Fibroblast of gingiva (primary cell): ENCODE measurements at places on chromosomes 7 and 10.

DNA sequence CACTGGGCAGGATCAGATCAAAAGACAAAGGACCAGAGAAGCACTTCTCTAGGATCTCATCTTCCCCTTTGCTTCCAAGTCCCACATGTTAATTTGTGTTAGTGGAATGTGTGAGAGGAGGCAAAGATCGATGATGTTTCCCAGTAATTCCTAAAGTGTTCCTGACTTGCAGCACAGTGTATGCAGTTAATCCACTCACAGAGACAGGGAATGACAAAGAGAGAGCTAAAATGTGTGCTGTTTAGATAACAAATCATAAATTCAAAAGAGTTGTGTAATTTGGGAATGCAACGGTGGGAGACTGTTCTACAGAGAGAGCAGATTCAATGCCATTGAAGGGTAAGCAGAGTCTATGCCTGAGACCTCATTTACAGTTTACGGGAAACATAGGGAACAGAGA lies 132.0 kb upstream of the SVIL start:
- DNase-seq: no peak

- DNase-seq: no peak
Measured at GRCh38 chr10:104337521-104337984, 712 bp downstream of the ITPRIP start.

- no peak for DNase-seq
Measured at GRCh38 chr7:47308808-47309207, 273.1 kb downstream of the TNS3 start.

DNA sequence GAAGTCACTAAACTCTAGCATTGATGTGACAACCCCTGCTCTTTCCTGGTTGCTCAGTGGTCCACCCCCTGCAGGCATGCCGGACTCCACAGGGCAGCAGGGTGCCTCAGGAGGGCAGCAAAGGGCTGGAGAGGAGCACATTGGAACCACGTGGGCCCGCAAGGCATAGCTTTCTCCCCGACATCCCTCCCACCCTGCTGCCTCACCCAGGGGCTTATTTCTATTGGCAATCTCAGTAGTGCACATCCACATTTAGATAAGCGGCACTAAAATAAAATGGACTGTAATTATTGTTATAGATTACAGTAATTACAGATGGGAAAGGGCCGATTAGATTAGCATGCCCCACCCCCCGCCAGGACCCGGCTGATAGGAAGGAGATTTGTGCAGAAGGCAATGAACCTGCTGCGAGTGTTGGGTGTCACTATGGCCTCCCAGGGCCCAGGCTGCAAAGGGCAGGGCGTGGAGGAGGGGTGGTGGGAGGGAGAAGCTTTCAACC lies 580.1 kb downstream of the GRID1 start:
- DNase-seq: no peak

- no peak for DNase-seq
Measured at GRCh38 chr10:91856637-91857036, 52.6 kb downstream of the FGFBP3 start.

- peak; percentile 75 for DNase-seq
Measured at GRCh38 chr10:31146491-31147209, 115.0 kb upstream of the ZNF438 start.

DNA sequence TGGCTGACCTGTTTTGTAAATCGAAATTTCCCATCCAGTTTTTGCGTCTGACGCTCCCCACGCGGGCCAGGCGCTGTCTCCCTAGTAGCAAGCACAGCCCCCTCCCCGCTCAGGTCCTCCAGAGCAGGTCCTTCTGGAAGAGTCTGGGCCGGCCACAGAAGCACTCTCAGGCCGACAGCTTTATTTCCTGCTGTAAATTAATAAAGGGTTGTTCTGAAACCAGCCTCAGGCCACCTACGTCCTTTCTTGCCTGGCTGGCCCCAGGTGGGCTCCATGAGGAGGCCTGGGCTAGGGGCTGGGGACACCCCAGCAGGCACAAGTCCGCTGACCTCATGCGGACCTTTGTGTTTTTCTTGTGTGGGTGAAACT lies 35.2 kb downstream of the CAMK2B start:
- no peak for DNase-seq

GRCh38 chr7:115988401-115988800 lies 42.2 kb downstream of the TFEC start:
- no peak for DNase-seq
